Stimulated activated CD8-positive, alpha-beta memory T cell treated with anti-CD3 and anti-CD28 coated beads, Interleukin-15, amount 100 ng/mL, for 1 hour (primary cell): ENCODE measurements at places on chromosomes 4 and X.

GRCh38 chr4:53645108-53645507 is 53.8 kb upstream of the LNX1 start:
- DNase-seq, result no peak

DNA sequence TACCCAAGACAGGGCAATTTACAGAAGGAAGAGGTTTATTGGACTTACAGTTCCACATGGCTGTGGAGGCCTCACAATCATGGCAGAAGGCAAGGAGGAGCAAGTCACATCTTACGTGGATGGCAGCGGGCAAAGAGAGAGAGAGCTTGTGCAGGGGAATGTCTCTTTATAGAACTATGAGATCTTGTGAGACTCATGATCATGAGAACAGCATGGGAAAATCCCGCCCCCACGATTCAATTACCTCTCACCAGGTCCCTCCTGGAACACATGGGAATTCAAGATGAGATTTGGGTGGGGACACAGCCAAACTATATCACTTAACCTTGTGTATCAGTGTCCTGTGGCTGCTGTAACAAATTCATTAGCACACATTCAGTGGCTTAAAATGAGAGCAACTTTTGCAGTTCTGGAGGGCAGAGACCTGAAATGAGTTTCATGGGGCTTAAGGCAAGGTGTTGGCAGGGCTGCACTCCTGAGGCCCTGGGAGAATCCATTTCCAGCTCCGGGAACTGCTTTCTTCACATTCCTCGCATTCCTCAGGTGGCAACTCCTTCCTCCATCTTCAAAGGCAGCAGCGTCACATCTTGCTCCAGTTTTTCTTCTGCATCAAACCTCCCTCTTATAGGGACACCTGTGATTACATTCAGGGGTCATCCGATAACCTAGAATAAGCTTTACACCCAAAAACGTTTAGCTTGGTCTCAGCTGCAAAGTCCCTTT is 22.3 kb upstream of the NSG1 start:
- DNase-seq, result no peak

DNA sequence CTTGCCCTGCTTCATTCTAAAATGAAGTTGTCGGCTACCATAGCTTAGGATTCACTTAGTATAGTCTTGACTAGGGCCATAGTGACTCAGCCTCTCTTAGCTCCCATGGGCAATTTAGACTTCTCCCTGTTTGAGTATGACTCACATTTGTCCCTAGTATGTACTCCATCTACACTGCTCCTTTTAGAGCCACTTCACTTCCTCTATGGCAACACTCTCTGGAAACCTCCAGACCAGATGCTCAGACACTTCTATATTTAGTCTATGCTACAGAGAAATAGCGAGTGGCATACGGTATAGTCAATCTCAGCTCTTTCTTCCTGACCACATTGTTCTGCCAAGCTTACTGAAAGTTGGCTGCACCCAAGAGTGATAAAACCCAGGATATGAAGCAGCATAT is 11.2 kb downstream of the MEPE start:
- DNase-seq, result no peak

- no peak for DNase-seq
Measured at GRCh38 chrX:144918936-144919335, 328.4 kb upstream of the SPANXN1 start.

DNA sequence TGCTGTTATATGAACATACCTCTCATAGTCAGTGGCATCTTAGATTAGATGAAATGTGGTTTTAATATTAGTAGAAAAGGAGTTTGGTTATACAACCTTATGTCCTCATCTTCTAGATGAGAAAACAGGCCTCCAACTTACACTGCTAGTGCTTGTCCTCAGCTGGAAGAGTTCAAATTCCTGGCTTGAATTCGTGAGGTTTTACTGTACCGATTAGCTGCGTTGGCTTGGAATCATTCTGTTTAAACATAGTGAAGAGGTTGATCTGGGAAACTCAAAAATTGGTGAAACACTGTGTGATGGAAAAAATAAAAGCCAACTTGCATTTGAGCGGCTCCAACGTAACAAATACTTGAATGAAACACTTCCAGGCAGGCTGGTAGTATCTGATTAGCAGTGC is 81.0 kb downstream of the LNX1 start:
- no peak for DNase-seq

DNA sequence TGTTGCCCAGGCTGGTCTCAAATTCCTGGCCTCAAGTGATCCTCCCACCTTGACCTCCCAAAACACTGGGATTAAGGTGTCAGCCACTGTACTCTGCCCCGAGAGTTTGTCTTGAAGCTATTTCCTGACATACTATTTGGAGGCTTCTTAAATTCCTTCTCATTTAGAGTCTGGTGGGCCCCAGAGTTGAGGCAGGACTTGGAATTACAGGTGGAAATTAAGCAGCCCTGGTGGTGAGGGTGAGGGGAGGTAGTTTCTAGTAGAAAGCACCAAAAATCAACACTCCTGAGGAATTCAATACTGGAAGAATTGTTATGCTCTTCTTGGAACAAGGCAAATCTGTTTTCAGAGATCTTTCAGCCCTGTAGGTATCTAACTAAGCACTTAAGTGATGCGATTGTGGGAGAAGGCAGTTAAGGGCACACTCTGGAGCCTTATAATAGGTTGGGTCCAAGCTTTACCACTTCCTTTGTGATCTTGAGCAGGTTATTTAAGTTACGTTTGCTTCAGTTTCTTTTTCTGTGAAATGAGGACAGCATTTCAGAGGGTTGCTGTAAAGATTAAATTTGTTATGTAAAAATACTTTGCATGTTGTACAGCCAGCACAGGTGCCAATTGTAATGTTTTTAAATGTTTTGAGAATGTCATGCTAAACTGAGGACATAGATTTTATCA is 200.7 kb downstream of the SOWAHB start:
- no peak for DNase-seq

DNA sequence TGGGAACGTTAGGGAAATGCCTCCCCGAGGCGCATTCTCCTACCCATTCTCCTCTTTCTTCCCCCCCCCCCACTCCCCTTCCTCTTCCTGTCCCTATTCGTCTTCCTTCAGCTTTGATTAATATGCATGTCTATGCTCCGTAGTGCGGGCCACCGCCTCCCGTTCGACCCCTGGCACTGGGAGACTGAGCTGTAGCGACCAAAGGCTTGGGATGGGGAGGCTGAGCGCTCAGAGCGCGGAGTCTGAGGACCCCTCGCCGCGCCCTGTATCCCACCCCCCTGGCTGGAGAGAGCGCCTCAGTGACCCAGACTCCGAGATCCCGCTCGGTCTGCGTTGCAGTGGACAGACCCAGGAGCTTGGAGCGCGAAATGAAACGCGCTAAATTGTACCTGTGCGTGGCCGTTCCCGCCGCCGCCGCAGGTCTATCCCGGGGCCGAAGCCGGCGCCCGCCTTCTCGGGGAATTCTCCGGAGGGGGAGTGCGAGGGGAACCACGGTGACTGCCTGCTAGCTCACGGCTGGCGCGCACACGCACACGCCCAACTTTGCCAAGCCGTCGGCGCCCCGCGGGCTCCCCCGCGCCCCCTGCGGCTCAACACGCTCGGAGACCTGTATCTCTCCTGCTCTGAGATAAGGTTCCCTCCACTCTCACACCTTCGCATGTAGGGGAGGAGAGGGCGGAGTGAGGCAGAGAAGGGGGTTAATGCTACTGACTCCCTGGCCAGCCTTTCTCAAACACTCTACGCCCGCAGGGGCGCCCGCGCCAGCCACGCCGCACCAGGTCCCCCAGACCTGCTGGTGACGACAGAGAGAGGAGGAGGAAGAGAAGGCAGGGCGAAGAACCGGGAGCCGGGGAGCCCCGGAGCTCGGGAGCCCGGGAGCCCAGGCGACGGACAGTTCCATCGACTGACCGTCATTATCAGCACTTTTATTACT is 1.5 kb upstream of the PTCHD1 start:
- no peak for DNase-seq

GRCh38 chrX:152637649-152638442 is at the start of gene GABRQ:
GABRQ (plus strand) TSS chrX:152637895; CDS start chrX:152638203, 308 bp downstream.
- DNase-seq, result no peak

- DNase-seq, result no peak
Measured at GRCh38 chrX:65596270-65597034, 61.9 kb upstream of the LAS1L start.

GRCh38 chr4:120526033-120526432 is 396.5 kb downstream of the PRDM5 start:
- DNase-seq, result no peak

DNA sequence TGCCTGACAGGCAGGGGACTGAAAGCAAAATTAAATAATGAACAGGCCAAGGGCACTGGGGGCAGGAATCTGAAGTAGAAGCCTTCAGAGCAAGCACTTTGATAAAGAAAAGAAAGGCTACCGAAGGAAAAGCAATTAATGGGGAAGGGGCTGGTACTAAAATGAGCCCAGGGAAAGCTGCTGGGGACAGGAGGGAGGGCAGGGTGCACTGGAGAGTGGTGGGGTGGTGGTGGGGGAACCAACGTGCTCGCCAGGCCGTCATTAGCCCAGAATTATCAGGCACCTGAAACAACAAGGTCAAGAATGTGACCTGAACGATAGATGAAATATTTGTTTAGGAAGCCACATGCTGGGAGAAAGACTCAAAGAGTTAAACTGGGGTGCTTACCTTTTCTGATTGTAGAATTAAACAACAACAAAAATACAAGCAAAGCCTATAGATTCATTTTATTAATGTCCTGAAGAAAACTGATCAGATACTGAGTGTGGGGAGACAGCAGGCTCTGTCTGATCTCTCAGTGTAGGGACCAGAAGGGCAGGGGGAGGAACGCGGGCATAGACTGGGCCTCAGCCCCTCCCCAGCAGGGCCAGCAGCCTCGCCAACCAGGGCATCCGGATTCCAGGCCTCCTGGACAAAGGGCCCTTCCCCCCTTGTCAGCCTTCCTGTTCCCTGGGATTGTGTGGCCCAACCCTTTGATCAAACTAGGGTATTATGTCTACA is 239.7 kb upstream of the KLF3 start:
- DNase-seq, result no peak

DNA sequence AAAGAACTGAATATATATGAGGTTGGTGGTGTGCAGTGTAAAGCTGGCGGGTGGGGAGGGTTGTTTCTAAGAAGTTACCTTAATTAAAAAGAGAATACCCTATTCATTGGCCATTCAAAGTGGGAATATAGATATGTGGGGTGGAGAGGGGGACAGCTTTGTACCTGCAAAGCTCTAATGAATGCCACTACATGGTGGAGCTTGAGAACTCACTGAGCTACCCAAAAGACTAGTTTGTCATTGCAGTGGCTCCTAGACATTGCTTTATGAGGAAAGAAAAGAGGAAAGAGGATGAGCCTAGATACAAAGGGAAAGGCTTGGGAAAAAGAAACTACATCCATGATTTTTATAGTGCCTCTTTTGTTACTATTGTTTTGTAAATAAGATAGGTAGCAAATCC is 209.9 kb upstream of the SPRY1 start:
- DNase-seq, result no peak

- no peak for DNase-seq
Measured at GRCh38 chr4:110640576-110640975, 17.7 kb upstream of the PITX2 start.

GRCh38 chr4:85773372-85773771 is 298.4 kb downstream of the ARHGAP24 start:
- DNase-seq, result no peak

- DNase-seq, result no peak
Measured at GRCh38 chrX:47097018-47097417, 18.8 kb downstream of the RGN start.

DNA sequence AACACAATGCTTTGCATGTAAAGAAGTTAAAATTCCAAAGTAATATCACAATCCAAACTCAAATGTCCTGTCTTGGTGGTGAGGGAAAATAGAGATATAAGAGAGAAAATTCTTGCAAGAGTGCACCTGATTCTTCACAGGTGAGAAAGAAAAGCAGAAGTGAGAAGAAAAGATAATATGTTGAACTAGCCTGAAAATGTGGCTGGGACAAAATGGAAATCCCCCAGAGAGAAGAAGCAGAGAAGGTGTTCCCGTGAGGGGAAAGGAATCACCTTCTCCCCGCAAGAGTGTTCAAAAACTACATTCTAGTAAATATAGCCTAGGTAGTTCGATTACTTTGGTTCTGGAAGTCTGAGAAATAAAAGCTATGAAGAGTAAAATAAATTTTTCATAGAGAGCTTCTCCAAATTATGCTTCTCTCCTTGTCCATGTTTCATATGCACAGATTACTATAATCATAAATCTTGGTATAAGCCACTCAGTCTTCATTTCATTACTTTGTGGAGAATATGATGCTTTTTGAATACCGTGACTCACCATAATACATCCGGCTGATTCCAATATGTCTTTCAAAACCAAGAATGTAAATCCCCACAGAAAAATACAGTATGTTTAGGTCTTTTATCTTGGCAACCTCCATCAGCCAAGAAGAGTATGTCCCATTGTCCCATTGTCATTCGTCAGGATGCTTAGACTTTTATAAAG is 63.1 kb downstream of the COX18 start:
- no peak for DNase-seq

GRCh38 chr4:118313098-118313497 is 39.7 kb downstream of the PRSS12 start:
- DNase-seq, result no peak

- DNase-seq, result no peak
Measured at GRCh38 chr4:101191302-101192098, 155.8 kb downstream of the PPP3CA start.

DNA sequence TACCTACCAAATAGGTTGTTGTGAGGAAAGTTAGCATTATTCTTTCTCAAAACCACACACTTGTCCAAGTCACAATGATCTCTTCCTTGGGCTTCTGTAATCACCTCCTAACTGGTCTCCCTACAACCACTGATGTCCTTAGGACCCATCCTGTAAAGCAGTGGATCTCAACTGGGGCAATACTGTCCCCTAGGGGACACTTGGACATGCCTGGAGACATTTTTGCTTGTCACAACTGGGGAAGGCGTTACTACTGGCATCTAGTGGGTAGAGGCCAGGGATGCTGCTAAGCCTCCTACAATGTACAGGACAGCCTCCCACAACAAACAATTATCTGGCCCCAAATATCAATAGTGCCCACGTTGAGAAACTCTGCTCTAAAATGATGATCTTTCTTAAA is 118.7 kb upstream of the AP1S2 start:
- DNase-seq, result no peak

- no peak for DNase-seq
Measured at GRCh38 chr4:41281038-41281634, 24.4 kb downstream of the UCHL1 start.

- no peak for DNase-seq
Measured at GRCh38 chr4:95869961-95870500, 30.1 kb downstream of the PDHA2 start.

GRCh38 chr4:92969650-92970379 is 666.0 kb downstream of the GRID2 start:
- no peak for DNase-seq

GRCh38 chrX:43975796-43976195 is 2.6 kb upstream of the NDP start:
- DNase-seq, result no peak

DNA sequence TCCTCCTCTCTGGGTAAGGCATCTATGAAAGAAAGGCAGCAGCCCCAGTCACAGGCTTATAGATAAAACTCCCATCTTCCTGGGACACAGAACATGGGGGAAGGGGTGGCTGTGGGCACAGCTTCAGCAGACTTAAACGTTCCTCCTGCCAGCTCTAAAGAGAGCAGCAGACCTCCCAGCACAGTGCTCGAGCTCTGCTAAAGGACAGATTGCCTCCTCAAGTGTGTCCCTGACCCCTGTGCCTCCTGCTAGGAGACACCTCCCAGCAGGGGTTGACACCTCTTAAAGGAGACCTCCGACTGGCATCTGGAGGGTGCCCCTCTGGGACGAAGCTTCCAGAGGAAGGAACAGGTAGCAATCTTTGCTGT is 89.9 kb downstream of the EFHC2 start:
- DNase-seq, result no peak

- DNase-seq, result no peak
Measured at GRCh38 chr4:148078061-148078460, 346.2 kb downstream of the ARHGAP10 start.
